ENCODE measurements at places on chromosomes 5 and 9. TPM values are rescaled to one million over a fixed set of nuclear protein-coding genes. Genes with fewer than 3 reads are reported as not detected.

The NME5 gene
- total RNA-seq, result 9.9 TPM

The SNCAIP gene
- 13.7 TPM for total RNA-seq

The SPOCK1 gene
- 32.9 TPM for total RNA-seq

The MEIKIN gene
- not detected for total RNA-seq

The ADRA1B gene
- 0.57 TPM for total RNA-seq

The NEUROG1 gene
- total RNA-seq, result not detected

The ALAD gene
- 59.3 TPM for total RNA-seq

The NUTM2F gene
- not detected for total RNA-seq

The NPR2 gene
- total RNA-seq, result 23.4 TPM

The CCIN gene
- total RNA-seq, result not detected

The ACTBL2 gene
- not detected for total RNA-seq

The OTP gene
- not detected for total RNA-seq

The FAM153A gene
- total RNA-seq, result 0.55 TPM

The GTF3C4 gene
- total RNA-seq, result 26.8 TPM

The LCP2 gene
- total RNA-seq, result not detected

The OR1J2 gene
- total RNA-seq, result not detected

The HSPB3 gene
- not detected for total RNA-seq

The IFNA2 gene
- not detected for total RNA-seq

The CARTPT gene
- total RNA-seq, result not detected

The TRIP13 gene
- 11.9 TPM for total RNA-seq

The IFNA7 gene
- total RNA-seq, result not detected

The SOHLH1 gene
- not detected for total RNA-seq

The LECT2 gene
- total RNA-seq, result not detected

The IL13 gene
- total RNA-seq, result not detected

The FBXL7 gene
- 14.8 TPM for total RNA-seq

The INSL4 gene
- not detected for total RNA-seq

The MELK gene
- 24.0 TPM for total RNA-seq

The NSD1 gene
- 168 TPM for total RNA-seq

All from progenitor cell of endocrine pancreas (in vitro differentiated cells).